ENCODE measurements at places on chromosomes 1 and 21. TPM values are rescaled to one million over a fixed set of nuclear protein-coding genes. Genes with fewer than 3 reads are reported as not detected.
A peak's percentile ranks its signal among the peaks of the same experiment; 100 is the strongest.

DNA sequence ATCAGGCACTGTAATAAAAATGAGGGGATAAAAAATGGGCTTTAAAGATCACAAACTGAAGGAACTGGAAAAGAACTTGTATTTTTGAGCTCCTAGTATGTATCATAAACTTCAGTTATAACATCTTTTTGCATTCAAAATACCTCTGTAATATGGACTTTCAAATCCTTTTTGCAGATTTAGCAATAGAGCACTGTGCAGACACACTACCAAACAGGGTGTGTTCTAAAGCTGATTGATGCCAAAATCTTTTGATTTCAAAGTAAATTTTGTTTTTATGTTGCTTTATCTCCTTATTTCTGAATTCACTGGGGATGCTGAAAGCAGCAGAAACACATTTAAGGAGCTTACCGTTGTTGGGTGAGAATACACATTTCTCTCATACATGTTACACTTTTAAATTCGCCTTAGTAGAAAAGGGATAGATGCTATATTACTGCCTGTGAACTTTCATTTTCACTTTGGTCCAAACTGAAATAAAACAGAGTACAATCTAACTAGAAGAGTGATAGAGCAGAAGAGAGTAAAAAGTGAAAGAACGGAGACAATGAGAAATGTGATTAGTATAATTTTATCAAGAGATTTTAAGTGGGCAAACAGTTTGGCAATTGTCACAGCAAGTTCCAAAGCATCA, 1126.6 kb downstream of the BRINP3 start:
- H3K36me3 ChIP-seq: no peaks in the 10 kb centered on the region
- H3K4me1 ChIP-seq: no peaks in the 10 kb centered on the region
- peak overlapping the region; percentile 17 for H3K27ac ChIP-seq
- peak overlapping the region; percentile 21 for H3K4me3 ChIP-seq

- no peaks in the 10 kb centered on the region for H3K4me1 ChIP-seq
- no peak overlapping the region for H3K27ac ChIP-seq
- no peaks in the 10 kb centered on the region for H3K27me3 ChIP-seq
These were observed 10.2 kb downstream of the SETSIP start for GRCh38 chr1:92065042-92065441.

DNA sequence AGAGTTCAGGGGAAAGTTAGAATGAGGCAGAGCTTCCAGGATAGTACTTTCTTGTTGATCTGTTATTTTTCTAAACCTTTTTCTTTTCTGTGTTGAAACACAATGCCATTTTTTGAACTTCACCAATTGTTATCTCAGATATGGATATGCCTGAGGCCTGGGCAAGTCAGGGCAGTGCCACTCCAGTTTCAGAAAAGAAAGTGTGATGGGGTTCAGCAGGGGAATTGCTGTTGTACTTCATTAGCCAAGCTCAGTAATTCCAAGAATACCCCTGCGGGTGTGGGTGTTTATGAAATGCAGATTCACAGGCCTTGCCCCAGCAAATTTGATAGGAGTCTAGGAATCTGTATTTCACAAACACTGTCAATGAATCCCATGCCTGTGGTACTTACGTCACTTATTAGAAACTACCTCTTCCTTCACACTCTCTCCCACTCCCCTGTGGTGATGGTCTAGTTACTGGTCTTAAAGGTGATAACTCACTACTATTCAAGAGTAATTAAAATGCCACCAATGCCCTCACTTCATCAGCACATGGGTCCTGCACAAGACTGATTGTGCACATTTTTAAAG, 142.3 kb downstream of the PBX1 start:
- DNase-seq: no peak
- no peak overlapping the region for H3K4me3 ChIP-seq
- no peaks in the 10 kb centered on the region for H3K27me3 ChIP-seq
- no peak overlapping the region for H3K27ac ChIP-seq
- H3K36me3 ChIP-seq: no peaks in the 10 kb centered on the region

DNA sequence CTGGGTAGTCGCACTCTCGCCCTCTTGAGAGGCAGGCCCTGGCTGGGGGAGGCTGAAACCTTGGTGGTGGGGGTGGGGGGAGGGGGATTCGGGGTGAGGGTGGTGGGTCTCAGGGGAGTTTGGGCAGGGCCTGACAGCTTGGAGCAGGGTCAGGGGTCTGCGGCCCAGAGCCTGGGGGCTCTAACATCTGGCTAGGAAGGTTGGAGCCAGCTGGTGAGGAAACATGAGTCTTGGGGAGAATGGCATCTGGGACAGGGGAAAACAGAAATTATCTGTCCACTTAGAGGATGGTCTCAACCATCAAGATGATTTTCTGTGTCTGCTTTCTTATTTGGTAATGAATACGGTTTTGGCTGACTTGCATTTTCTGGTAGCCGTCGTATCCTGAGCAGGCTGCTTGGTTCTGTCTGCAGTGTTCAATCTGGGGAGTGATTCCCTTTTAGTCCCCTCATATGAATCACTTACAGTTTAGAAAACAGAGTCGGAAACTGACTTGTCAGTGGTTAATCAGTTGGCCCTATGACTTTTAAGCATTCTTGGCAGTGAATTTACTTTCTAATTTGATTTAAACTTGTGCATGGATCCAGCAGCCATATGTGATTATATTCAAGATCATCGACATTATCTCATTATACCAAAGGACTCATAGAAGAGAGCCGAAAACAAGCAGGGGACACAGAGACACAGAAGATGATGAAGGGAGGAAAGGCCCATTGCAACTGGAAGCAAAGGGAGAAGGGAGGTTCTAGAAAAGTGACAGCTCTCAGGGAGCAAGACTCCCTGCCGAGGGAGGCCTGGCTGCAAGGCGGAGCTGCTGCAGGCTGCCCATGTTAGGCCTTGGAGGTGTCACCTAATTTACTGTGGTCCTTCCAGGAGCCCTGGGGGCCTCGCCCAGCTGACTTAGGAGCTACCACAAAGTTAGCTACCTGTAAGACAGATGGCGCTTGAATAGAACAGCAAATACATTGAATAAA, 237.6 kb downstream of the SDCCAG8 start:
- no peaks in the 10 kb centered on the region for H3K4me1 ChIP-seq
- H3K27ac ChIP-seq: no peak overlapping the region
- no peak overlapping the region for H3K4me3 ChIP-seq
- no peaks in the 10 kb centered on the region for H3K36me3 ChIP-seq
- no peak for DNase-seq

The TSSK3 gene
- 3.6 TPM for total RNA-seq

The DONSON gene
- 21.9 TPM for total RNA-seq

GRCh38 chr1:175217721-175218531, 25.4 kb upstream of the KIAA0040 start:
- no peaks in the 10 kb centered on the region for H3K27me3 ChIP-seq
- no peak overlapping the region for H3K4me3 ChIP-seq
- no peak overlapping the region for H3K27ac ChIP-seq
- H3K4me1 ChIP-seq: no peaks in the 10 kb centered on the region
- no peak for DNase-seq

DNA sequence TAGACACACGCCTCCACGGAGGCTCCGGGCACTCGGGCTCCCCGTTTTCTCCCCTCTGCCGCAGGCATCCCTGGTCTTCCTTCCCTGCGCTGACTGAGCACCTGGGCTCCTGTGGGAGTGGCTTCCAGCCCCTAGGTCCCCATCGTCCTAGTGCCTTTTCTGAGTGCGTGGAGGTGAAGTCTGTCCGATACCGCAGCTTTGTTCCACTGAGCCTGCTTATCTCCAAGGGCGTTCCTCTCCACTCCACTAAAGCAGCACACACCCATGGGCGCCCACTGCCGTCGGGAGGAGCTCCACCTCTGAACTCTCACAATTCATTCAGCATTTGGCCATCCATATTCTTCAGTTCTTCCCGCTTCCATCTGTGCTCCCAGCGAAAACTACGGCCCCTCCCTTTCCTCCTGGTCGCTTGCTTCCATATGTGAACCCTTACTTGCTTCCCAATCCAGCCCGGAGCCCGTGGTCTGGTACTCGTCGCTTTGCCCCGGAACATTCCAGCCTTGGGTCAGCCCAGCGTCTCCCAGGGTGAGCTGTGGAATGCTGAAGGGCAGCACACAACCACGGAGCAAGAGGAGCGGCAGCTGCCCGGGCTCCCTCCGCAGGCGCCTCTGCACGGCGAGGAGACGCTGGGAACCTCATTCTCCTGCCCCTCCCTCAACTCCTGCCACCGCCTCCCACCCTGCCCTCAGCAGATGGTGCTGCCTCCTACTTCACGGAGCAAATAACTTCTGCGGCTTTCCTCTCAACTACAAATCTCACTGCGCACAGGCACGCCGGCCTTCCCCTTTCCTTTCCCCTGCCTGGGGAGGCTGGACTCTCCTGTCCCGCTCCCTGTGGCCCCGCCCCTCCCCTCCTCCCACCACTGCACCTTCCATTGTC, 27.5 kb downstream of the ATP8B2 start:
- peaks cover 15% of the 10 kb centered on the region for H3K4me1 ChIP-seq
- H3K4me3 ChIP-seq: peak overlapping the region; percentile 52
- no peak for DNase-seq
- no peaks in the 10 kb centered on the region for H3K27me3 ChIP-seq

DNA sequence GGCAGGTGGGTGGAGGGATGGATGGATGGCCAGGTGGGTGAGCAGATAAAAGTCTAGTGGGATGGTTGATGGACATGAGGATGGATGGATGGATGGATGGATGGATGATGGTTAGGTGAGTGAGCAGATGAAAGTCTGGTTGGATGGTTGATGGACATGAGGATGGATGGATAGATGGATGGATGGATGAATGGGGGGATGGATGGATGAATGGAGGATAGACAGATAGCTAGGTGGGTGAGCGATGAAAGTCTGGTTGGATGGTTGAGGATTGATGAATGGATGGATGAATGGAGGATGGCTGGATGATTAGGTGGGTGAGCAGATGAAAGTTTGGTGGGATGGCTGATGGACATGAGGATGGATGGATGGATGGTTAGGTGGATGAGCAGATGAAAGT, 9.0 kb upstream of the ARHGEF19 start:
- no peak overlapping the region for H3K27ac ChIP-seq
- H3K4me1 ChIP-seq: 0 out of 2 replicates have a peak, but pooled peaks cover 5% of the 10 kb centered on the region
- no peak for DNase-seq

The NMNAT2 gene
- 0.39 TPM for total RNA-seq

The PROX1 gene
- 0.13 TPM for total RNA-seq

The CCDC190 gene
- not detected for total RNA-seq

The FCRL4 gene
- not detected for total RNA-seq

DNA sequence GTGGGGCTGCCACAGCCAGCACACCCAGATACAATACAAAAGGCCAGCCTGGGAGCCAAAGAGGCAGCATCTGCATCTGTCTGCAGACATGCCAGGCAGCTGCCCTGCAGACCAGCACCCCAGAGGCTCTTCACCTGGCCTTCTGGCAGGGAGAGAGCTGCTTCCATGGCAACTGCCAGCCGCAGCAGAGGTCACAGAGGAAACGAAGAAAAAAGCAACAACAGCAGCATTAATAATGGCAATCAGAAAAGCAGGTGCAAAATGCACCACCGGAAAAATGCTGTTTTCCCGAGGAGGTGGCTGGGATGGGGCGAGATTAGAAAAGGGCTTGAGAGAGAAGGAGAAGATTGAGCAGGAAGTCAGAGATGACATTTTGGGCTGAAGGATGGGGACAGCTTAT, 309.5 kb downstream of the PCP4 start:
- no peaks in the 10 kb centered on the region for H3K36me3 ChIP-seq

DNA sequence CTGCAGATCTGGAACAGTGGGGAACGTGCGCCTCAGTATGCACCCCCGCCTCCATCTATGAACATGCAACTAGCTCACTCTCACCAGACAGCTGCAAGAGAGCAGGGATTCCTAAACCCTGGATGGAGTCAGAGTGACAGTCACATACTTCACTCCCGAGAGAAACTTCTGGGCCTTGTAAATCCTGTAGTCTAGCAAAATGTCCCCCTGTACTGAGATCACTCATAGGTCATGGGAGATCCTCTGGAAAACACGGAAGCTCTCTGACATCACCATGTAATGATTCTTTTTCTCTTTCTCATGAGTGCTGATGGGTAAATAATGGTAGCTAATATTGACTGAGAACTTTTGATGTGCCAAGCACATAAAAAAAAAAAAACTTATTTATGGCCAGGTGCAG, 23.4 kb upstream of the TARDBP start:
- H3K27me3 ChIP-seq: no peaks in the 10 kb centered on the region
- DNase-seq: no peak
- no peaks in the 10 kb centered on the region for H3K36me3 ChIP-seq
- no peaks in the 10 kb centered on the region for H3K4me1 ChIP-seq

DNA sequence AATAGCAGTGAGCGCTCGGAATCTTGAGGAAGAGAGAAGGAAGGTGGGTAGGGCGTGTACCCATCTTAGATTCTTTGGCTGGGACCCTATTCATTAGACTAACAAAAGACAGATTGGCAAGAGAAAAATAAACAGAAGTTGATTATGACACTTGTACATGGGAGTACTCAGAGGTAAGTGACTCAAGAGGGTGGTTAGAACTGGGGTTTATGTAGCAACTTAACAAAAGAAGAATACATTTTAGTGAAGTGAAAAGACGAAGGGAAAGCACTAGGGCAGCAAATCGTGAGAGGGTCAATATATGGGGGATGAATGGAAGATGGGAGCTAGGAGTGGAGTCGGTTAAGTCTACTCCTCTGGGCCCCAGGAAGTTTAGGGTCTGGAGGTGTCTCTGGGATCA, 25.8 kb upstream of the RCC2 start:
- H3K36me3 ChIP-seq: no peaks in the 10 kb centered on the region
- H3K27ac ChIP-seq: no peak overlapping the region
- no peak for DNase-seq
- peaks cover 4% of the 10 kb centered on the region for H3K4me1 ChIP-seq
- no peaks in the 10 kb centered on the region for H3K27me3 ChIP-seq
- no peak overlapping the region for H3K4me3 ChIP-seq

DNA sequence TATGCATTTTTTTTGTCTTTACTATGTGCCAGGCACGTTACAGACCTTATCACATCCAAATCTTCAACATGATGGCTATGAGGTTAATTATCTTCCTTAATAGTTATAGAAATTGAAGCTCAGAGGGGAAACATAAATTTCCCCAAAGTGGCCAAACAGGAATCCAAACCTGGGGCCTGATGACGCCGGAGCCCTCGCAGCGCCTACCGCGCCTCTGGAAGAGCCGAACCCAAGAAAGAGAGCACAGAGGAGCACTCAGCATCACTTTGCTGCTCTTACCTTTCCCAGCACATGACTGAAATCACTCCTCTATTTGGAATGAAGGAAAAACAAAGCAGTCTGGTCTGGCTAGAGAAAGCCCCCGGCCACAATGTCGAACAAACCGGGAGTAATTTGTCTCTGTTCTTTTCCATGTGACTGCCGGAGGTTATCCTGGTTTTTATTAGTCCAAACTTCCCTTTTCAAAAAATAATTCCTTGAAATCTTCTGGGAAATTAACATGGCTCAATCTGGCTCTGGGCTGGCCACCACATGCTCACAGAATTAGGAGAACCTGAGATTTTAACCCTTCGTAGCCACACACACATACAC, 195.5 kb downstream of the ADSS2 start:
- no peaks in the 10 kb centered on the region for H3K27me3 ChIP-seq
- H3K4me1 ChIP-seq: no peaks in the 10 kb centered on the region
- no peaks in the 10 kb centered on the region for H3K36me3 ChIP-seq
- no peak overlapping the region for H3K27ac ChIP-seq

The EDARADD gene
- total RNA-seq: 35.4 TPM
